ENCODE measurements at places on chromosomes 5 and 9.

DNA sequence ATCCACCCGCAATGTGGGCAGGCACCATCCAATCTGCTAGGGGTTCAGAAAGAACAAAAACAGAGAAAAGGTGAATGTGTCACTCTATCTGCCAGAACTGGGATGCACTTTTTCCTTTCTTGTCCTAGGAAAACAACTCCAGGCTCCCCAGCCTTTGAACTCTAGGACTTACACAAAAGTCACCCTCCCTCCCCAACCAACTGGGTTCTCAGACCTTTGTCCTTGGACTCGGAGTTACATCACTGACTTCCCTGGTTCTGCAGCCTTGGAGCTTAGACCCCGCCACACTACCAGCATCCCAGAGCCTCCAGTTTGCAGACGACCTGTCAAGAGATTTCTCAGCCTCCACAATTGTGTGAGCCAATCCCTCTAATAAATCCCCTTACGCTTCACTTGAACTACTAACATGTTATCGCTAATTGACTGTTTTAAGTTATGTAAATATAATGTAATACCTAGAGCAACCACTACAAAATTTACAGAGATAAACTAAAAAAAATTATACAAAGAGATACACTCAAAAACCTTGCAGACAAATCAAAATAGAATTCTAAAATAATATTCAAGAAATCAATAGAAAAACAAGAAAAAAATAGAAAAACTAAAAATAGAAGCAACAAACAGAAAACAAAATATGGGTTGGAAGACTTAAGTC lies 5.3 kb upstream of the UBLCP1 start:
- DNase-seq, result no peak

DNA sequence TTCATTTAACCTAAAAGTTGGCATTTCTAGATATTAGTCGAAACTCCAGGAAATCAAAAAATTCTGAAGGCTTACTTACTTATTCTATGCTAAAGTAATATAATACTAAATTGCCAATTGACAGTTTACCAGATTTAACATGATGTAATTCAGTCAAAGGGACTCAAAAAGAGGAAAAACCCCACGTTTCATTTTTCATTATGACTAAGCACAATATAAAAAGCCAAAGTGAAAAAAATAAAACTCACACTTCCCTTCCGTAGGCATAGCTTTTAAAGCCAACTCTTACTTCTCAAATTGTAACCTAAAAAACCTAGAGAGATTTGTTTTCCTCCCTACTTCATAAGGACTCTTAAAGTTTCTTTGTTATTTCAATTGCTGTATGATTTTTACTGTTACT lies 146.6 kb downstream of the RAPGEF6 start:
- DNase-seq, result no peak

- DNase-seq, result peak; percentile 17
These were observed 6.9 kb downstream of the YTHDC2 start for GRCh38 chr5:113520429-113520828.

GRCh38 chr9:88949961-88950340 lies 41.3 kb upstream of the S1PR3 start:
- peak; percentile 47 for DNase-seq

- no peak for DNase-seq
These were observed 223.0 kb upstream of the NUDT12 start for GRCh38 chr5:103785569-103785968.

GRCh38 chr9:125995706-125996105 lies 248.5 kb downstream of the PBX3 start:
- no peak for DNase-seq

DNA sequence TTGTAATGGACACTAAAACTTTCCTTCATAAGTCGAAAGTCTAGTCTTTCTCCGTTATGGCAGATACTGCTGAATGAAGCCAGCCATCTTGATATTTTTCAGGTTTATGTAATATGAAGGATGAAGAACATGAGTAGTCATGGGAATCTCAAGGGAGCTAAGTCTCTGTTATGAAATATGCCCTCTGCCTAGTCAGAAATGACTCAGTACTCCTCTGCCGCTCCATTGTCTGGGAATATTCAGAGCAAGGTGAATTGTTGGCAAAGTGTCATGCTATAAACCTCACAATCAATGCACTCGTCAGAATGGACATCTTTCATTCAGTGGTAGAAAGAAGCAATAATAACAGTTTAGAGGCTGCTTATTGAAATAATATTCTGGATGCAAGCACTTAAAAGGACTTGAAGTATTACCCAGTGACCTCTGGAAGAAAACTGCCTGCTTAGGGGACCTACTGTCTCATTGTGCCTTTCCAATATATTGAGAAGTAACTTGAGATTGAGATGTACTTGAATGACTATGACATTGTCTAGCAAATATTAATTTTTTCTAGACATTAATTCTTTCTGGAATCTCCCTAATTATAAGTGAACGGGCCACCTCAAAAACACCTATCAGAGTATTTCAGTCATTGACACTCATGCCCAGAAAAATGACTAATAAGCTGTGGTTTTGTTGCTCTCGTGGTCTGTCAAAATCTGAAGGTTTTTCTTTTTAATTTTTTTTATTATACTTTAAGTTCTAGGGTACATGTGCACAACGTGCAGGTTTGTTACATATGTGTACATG lies 1011.5 kb upstream of the ACO1 start:
- DNase-seq, result no peak

DNA sequence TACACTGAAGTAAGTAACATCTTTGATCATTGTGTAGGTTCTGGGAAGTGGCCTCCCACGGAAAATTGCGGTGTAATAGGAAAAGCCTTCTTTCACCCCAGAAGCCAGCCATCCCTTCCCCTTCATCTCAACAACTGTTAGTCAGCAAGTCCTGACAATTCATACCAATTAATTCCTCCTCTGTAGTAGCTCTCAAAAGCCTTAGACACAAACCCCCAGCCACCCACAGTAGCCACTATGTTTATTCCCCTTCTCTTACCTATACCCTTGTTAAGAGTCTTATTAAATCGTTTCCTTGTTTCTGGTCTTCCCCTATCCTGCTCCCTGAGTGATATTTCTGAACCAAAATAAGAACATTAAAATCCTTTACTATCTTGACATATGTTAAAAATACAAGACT lies 143.6 kb downstream of the PCSK5 start:
- no peak for DNase-seq

DNA sequence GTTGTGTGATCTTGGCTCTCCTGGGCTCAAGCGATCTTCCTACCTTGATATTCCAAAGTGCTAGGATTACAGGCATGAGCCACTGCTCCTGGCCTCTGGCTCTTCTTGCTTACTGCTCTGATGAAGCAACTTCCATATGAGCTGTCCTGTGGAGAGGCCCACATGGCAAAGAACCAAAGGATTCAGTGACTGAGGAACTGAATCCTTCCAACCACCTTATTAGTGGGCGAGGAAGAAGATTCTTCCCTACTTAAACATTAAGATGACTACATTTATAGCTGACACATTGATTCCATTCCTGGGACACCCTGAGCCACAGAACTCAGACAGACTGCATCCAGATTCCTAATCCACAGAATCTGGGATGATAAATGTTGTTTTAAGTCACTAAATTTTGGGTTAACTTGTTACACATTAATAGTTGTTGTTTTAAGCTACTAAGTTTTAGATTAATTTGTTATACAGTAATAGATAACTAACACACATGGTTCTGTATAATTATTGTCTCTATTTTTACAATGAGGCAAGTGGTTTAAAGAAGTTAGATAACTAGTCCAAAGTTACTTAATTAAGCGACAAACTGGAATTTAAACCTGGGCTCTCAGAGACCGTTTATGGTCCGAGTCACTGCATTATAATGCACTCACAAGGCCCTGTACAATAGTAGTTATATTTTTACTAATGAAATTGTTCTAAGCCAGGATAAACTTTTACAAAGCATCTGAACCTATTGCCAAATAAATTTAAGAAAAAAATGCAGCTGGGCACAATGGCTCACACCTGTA lies 16.7 kb upstream of the SLCO4C1 start:
- no peak for DNase-seq

GRCh38 chr5:10073441-10074104 lies 176.1 kb downstream of the ATPSCKMT start:
- DNase-seq, result no peak

GRCh38 chr9:77475641-77476473 lies 172.3 kb downstream of the GNA14 start:
- DNase-seq, result peak; percentile 43

- DNase-seq, result peak; percentile 46
These were observed 1.5 kb downstream of the GAS1 start for GRCh38 chr9:86945728-86946200.

DNA sequence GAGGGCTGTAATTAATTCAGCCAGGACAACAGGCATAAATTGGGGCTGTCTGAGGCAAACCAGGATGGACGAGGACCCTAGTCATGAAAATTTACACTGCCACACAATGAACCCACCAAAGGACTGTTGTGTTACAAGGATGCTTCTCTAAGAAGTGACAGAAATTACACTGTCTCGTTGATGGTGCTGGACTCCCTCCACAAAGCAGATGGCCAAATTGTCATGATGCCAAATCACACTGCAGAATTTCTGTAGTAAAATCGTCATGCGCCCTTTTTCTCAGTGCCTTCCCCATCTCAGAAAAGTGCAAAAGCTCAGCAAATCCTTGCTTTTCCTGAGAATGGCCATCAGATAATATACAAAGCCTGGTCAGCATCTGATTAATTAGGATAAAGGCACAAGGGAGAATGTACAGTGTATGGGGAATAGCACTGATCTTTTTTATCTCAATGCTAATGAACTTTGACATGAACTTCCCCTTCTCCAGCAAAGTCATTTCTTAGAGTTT lies 545.8 kb downstream of the CSNK1G3 start:
- DNase-seq, result no peak

DNA sequence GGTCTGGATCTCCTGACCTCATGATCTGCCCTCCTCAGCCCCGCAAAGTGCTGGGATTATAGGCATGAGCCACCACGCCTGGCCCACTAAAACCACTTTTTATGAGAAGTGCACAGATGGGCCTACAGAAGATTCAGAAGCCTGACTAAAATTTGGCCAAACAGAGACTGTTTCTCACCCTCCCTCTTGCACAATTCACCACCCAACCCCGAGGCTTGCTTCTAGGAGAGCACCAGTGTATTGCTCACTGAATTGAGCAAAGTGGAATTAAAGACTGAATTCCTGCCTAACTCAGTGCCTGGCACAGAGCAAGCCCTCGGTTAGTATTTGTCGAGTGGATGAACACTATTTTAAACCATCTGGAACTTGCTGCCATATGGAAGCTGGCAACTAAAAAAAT lies 3.4 kb upstream of the DCTN4 start:
- no peak for DNase-seq

DNA sequence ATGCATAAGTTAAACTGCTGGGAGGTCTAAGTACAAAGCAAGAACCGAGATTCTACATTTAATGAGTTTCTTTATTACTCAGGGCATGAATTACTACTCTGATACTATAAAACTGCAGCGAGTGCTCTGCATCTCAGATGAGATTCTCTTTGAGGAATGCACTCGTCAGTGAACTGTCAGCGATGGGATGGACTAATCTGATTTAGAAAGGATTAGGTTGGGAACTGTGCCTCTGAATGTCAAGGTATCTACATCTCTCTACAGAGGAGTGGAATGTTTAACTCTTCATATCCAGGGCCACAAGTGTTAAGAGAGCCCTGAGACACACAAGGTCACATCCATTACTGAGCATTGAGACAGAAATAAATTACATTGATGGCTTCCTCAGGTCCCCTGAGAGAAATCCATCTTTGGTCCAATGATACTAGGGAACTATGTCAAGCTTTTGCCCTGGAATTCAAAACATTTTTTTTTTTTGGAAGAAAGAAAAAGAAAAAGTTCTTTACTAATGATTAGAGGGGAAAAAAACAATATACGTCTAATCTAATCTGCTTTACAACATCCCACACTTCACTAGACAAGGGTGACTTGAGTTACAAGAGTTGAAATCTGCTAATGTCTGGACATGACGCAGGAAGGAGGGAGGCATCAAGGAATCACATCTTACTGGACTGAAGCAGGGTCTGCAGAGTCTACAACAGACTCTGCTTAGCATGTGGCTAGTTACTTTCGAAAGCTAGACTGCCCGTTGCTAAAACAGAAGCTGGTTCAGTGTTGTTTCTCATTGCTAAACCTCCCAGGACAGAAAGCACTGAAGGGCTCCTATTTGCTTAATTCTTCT lies 270.0 kb upstream of the TLE4 start:
- DNase-seq, result no peak

DNA sequence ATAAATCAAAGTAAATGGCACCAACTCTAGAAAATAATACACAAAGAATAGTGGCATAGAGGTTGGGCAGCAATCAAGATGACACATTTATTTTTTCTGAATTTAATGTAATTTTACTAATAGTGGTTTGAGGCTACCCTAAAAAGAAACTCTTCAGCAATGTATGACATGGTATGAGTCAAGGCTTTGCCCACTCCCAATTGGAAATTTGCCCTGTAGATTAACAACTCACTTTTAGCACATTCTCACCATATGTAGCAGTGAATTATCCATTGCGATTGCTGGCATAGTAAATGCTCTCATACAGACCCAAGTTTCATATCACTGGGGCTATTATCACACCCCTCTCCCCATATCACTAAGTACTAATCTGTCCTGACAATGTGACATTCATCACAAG lies 832.1 kb upstream of the ZNF608 start:
- no peak for DNase-seq

DNA sequence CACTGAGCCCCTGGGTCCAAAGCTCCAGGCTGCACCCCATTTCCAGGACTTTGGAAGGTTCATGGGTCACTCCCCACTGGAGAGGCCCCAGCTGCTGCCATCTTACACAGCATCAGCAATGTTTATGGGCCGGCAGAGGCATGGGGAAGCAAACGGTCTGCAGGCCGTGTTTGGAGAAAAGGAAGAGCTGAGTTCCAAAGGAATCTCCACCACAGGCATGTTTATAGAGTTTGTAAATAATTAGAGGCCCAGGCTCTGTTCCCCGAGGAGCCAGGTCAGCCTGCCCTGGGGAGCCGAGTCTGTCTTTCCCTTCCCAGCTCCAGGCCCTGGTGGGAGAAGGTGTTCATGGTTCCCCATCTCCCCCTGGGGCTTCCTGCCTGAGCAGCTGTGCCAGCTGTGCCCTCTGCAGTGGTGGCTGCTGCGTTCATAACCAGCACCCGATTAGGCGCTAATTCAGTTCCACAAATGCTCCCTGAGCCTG lies 64.8 kb downstream of the COL27A1 start:
- no peak for DNase-seq

- DNase-seq, result no peak
These were observed 111.8 kb upstream of the SLC44A1 start for GRCh38 chr9:105132606-105133005.
